ENCODE measurements at places on chromosomes 5 and 9. TPM values are rescaled to one million over a fixed set of nuclear protein-coding genes. Genes with fewer than 3 reads are reported as not detected.

CAVIN4 gene
- total RNA-seq = 0.25 TPM

- DNase-seq = no peak
Observed at GRCh38 chr5:148403344-148403743, 19.6 kb downstream of the FBXO38 start.

DNA sequence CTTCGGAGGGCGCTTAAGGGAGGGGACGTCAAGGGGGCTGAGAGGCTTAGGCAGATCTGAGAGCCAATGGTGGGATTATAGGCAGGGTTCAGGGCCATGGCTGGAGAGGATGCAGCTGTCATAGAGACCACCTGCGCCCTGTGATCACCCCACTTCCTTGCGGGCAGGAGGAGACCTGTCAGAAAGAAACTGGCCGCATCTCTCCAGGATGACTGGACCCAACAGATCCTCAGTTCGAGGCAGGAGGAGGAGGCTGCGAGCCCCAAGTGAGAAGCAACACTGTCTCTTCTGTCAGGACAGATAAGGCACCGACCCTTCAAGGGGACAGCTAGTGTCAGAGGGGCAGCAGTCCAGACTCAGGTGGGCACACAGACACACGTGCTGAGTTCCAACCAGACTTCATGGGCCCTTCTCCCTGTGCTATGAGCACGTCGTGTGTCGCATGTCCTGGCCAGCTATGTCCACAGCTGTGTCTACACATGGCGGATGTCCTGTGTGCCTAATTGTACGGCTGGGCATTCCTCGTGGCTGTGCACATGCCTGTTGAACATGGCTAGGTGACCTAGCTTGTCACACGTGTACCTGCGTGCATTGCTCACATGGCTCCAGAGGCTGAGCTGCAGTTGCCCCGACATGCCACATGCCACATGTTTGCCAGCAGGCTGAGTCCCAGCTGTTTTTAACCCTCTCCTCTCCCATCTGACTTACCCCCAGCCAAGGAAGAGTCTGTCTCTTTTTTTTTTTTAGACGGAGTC lies 583 bp upstream of the AQP3 start:
- no peak for DNase-seq

GRCh38 chr9:124436320-124436719 lies 13.9 kb upstream of the ADGRD2 start:
- DNase-seq = no peak

DNA sequence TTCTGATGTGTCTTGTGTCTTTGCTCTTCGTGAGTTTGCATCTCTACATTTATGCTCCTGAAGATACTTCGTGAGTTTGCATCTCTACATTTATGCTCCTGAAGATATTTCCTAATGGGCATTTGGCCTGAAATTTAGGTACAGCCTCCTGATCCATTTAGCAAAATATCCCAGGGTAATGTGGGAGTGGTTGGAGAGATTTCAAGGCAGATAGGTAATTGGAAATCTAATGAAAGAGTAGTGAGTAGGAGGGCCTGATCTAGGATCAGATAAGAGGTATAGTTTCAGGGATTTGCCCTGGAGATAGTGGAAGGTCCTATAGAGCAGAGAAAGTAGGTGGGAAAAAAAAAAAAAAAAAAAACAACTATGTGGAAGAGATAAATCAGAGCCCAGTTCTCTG lies 14.6 kb upstream of the SNX2 start:
- no peak for DNase-seq

SLC31A1 gene
- 6.1 TPM for total RNA-seq

GRCh38 chr9:31587146-31587545 lies 797.3 kb upstream of the ACO1 start:
- DNase-seq = no peak

GRCh38 chr9:19146441-19147024 lies 19.2 kb upstream of the PLIN2 start:
- DNase-seq = no peak

Measured in CD4-positive, CD25-positive, alpha-beta regulatory T cell (primary cell).